ENCODE measurements at places on chromosomes 1 and 21.

DNA sequence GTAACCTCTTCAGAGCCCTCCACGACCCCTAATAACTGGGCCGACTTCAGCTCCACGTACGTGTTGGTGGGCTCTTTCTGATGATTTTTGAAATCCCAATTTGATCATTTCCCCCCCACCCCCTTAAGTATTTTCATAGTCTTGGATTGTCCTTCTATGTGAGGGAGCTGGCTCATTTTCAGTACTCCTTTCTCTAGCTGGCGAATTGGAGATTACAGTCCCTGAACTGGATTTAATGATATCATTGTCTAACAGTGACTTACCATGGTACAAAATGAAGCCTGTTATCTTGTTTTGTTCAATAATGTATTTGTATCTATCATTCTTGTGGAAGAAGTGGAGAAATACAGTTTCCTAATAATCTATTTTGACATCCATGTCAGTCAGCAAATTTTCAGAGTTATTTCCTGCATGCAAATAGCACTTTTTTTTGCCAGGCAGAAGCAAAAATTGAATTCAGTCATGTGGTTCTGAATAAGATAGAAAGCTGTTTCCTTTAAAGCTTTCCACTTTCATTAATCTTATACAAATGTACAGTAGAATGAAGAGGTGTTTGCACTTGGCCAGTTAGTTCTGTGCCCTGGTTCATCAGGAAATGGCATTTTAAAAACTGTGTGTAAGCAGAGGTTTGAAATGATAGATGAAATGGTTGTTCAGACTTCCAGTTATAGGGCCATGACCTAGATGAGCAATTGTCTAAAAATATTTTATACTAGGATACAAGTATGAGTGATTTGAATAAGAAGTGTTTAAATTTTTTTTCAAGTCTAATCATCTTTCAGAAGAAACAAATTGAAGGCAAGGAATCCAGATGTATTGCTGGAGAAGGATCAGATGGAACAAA is 104.2 kb downstream of the ATP5PO start:
- no peak for DNase-seq

GRCh38 chr1:70210820-70211219 is 5.4 kb upstream of the LRRC40 start:
- DNase-seq: no peak

DNA sequence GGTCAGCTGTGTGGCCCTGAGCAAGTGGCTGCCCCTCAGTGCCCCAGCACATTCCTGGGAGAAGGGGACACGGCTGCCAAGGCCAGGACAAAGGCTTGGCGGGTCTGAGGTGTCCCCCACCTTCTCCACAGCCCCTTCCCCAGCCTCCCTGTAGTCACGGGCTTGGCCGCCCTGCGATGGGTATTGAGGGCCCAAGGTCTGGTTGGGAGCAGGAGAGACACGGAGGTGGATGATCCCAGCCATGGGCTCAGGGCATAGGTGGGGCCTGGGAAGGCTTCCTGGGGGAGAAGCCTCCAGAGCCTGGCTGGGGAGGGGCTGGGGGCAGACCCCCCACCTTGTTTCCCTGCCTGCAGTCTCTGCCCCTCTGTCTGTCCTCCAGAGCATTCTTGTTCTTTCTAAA is 27.0 kb downstream of the TTC39A start:
- DNase-seq: no peak

GRCh38 chr1:4621646-4622045 is 32.8 kb upstream of the AJAP1 start:
- no peak for DNase-seq

GRCh38 chr1:159827549-159827948 is 876 bp downstream of the SLAMF8 start:
- no peak for DNase-seq

DNA sequence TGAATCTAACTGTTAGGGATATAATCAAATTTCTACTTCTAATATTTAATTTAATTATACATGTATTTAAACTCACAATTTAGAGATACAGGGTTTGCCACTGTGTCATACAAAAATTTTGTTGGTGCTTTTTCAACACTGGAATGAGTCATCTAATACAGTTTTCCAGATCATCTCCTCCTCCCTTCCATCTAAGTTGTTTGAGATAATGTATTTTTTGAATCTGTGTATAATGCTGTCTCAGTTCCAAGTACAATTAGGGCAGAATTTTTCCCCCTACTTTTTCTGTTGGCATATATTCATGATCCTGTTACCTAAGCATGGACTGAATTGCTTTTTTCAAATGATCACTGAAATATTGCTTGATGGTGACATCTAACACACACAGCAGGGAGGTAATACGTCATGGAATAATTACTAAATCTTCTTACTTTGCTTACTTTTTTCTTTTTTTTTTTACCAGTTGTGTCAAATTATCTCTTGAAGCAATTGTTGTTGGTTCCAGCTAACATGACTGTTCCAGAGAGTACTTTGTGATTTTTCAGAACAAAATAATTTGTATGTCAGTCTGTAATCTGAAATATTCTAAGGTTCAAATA is 146.0 kb downstream of the MAGI3 start:
- DNase-seq: no peak

- DNase-seq: no peak
These were observed 101.7 kb downstream of the PATJ start for GRCh38 chr1:61844006-61844405.

DNA sequence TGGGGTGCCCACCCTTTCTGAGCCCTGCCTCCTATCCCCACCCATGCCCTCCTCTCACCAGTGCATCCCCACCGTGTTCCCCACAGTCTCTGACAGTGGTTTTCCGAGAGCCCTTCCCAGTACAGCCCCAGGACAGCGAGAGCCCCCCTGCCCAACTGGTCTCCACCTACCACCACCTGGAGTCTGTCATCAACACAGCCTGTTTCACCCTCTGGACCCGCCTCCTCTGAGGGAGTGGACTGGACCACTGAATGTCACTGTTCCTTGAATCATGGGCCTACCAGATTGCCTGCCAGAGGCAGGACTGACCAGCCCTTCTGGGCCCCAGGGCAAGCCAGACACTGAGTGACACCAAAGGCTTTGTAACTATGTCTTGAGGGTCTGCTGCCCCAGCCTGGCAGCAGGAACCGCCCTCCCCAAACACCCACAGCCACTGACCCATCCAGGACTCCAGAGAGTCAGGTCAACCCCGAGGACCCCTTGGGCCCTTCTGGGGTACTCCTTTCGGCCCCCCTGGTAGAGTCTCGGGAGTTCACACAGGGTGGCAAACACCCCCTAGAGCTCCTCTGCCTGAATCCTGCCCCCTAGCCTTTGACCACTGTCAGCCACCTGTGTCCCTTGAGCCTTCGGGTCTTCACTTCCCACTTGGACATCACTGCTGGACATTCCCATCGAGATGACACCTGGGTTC is 3.3 kb downstream of the HYI start:
- no peak for DNase-seq

GRCh38 chr1:203131548-203132200 is 4.1 kb downstream of the ADORA1 start:
- no peak for DNase-seq

GRCh38 chr1:9181990-9182783 is 52.4 kb upstream of the H6PD start:
- DNase-seq: no peak

GRCh38 chr1:244325056-244325758 is 126.5 kb downstream of the ADSS2 start:
- DNase-seq: no peak

DNA sequence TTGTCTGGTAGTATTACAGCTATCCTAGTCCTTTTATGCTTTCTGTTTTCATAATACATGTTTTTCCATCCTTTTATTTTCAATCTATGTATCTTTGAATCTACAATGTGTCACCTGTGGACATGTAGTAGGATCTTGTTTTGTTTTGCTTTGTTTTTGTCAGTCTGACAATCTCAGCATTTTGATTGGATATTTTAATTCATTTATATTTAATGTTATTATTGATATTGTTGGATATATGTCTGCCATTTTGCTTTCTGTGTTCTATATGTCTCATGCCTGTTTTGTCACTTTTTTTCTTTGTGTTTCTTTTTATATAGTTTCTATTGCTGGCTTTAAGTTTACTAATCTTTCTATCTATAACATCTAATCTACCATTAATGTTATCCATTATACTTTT is 11.5 kb upstream of the PRSS38 start:
- no peak for DNase-seq

DNA sequence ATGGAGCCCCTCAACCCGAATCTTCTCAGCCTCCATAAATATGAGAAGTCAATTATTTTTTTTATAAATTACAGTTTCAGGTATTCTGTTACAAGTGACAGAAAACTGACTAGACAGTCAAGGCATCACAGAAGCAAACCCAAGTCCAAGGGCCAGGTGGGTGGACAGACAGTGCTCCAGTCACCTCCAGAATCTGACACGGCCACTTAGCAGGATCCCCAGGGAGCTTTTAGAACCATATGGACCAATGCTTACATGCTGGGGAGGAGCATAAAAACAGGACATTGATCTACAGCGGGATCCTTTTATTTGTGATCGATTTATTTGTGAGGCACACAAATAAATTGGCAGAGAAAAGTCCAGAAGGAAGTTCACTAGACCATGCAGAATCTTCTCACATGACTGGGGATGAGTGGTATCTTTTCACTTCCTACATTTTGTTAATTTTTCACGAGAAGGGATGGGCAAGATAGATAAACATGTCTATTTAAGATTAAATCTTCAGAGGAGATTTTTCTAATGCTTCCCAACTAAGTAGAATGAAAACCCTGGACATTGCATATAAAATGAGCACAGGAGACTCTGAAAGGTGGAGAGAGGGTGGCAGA is 15.0 kb downstream of the ZNF496 start:
- no peak for DNase-seq

GRCh38 chr1:150249936-150250335 is 7.6 kb upstream of the CA14 start:
- no peak for DNase-seq

GRCh38 chr1:180586671-180587155 is 27.9 kb downstream of the OVAAL start:
- DNase-seq: peak; percentile 39

GRCh38 chr1:156767101-156767878 is at the start of gene PRCC:
Gene PRCC, plus strand, starts transcription at chr1:156767535. Its CDS starts 237 bp downstream, at chr1:156767772.
- DNase-seq: peak; percentile 100

DNA sequence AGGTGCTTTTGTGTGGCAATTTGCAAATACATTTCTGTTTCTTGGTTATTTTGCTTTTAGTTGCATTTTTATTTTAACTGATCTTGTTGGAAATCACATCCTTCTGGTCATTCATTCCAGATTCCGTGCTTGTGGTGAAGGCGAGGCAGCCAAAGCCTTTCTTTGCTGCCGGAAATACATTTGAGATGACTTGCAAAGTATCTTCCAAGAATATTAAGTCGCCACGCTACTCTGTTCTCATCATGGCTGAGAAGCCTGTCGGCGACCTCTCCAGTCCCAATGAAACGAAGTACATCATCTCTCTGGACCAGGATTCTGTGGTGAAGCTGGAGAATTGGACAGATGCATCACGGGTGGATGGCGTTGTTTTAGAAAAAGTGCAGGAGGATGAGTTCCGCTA is 34.8 kb upstream of the CD101 start:
- no peak for DNase-seq

- DNase-seq: no peak
These were observed 11.8 kb upstream of the TTC22 start for GRCh38 chr1:54812801-54813484.

GRCh38 chr1:39892601-39893595 is 8.8 kb downstream of the MYCL start:
- DNase-seq: peak; percentile 37

DNA sequence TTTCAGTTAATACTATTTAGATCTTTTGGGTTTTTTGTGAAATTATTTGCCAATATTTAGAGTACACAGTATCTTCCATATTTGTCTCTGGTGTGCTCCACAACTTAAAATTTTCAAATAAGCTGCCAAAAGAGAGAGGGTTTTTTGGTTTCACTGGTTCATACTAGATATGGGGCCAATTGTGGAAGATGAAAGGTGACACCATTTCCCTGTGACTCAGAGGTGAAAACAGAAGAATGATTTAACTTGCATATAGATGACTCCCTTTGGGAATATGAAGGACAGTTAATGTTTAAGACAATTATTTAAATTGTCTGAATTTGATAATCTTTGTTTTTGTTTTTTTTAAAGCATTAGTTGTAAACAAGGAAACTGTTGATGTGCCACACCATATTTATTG is 37.5 kb downstream of the IVNS1ABP start:
- no peak for DNase-seq

GRCh38 chr1:36236302-36236701 is 12.1 kb downstream of the THRAP3 start:
- no peak for DNase-seq

DNA sequence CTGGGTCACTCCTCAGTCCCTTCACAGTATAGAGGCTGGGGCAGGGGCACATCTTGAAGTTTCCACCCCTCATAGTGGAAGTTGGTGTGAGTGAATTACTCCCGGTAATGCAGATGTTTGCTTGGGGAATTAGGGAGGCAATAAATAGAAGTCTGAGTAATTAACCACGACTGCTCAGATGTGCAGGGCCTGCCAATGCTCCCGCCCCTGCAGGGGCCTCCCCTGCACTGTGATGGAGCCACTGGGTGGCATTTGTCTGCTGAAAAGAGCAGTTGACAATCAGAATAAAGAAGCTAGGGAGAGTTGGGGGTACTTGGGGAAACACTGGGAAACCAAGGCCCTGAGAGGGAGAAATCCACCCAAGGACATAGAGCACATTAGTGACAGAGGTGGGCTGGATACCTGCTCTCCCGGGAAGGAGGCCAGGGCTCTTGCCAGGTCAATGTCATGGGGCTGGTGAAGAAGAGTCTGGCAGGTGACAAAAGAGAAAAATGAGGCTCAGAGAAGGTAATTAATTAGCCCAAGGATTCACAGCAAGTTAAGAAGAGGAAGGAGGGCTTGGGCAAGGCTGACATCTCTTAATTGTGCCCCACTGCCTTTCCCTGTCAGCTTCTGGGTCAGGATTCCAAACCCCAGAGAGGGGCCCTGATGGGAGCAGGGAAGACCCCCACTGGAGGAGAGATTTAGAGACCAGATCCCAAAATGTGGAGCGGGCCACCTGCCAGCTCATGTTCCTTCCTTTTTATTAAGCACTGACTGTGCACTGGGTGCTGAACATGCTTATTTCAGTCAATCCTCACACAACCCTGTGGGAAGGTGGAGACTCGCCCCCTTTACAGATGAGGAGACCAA is 436.2 kb downstream of the MATN1 start:
- DNase-seq: no peak

GRCh38 chr1:248622570-248623001 is 12.3 kb downstream of the OR2T11 start:
- no peak for DNase-seq

- no peak for DNase-seq
These were observed 3.9 kb downstream of the PIGV start for GRCh38 chr1:26791626-26792025.

Data from skeletal muscle cell (primary cell).